Astrocyte (in vitro differentiated cells and primary cell): ENCODE measurements at places on chromosomes 7 and 10. TPM values are rescaled to one million over a fixed set of nuclear protein-coding genes. Genes with fewer than 3 reads are reported as not detected.

Gene UNCX
- not detected in 2 replicates for total RNA-seq

GRCh38 chr10:48470115-48470892 is 134.6 kb downstream of the ARHGAP22 start:
- H3K27me3 ChIP-seq = no peaks in the 10 kb centered on the region
- no peak overlapping the region for H3K27ac ChIP-seq
- H3K4me1 ChIP-seq = peaks cover 12% of the 10 kb centered on the region
- no peak for DNase-seq
- peaks cover 4% of the 10 kb centered on the region for H3K36me3 ChIP-seq

Gene CHAT
- 0.12 and 1.00 TPM in 2 replicates for total RNA-seq

Gene HTR7
- total RNA-seq = 0.72 and 0.89 TPM in 2 replicates

Gene DGKB
- total RNA-seq = 0.24 and 0.39 TPM in 2 replicates

Gene ACSM6
- total RNA-seq = not detected in 2 replicates

- peaks cover 3% of the 10 kb centered on the region for H3K4me1 ChIP-seq
- no peak overlapping the region for H3K27ac ChIP-seq
- H3K27me3 ChIP-seq = no peaks in the 10 kb centered on the region
- no peak for DNase-seq
- H3K4me3 ChIP-seq = no peak overlapping the region
- no peaks in the 10 kb centered on the region for H3K36me3 ChIP-seq
Observed at GRCh38 chr10:112539340-112539739, 92.3 kb downstream of the VTI1A start.

Gene ERVW-1
- 0.19 TPM in 1 of 2 replicates, not detected in the other for total RNA-seq

Gene HIP1
- 14.0 and 15.4 TPM in 2 replicates for total RNA-seq

Gene FANK1
- total RNA-seq = 9.7 and 12.1 TPM in 2 replicates

DNA sequence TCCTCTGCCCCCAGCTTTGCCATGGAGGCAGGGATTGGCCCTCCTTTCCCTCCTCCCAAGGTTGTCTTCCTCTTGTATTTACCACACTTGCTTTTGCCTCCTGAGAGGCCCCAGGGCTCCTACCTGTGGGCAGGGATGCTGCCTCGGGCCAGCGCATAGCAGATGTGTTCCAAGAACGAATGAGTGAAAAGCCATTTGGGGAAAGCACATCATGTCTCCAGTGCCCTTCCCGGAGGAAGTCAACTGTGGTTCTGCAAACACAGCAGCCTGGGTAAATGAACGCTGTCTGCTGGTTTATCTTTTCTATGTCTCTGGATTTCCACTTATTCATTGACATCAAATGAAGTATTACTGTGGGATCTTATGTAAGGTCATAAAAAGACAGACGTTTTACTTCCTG is 161.7 kb downstream of the FANK1 start:
- no peaks in the 10 kb centered on the region for H3K27me3 ChIP-seq
- H3K36me3 ChIP-seq = peaks cover 10% of the 10 kb centered on the region
- H3K4me1 ChIP-seq = peaks cover 46% of the 10 kb centered on the region
- no peak for DNase-seq
- H3K27ac ChIP-seq = peak overlapping the region; percentile 100
- no peak overlapping the region for H3K4me3 ChIP-seq

Gene TMEM26
- 0.18 and 0.31 TPM in 2 replicates for total RNA-seq

DNA sequence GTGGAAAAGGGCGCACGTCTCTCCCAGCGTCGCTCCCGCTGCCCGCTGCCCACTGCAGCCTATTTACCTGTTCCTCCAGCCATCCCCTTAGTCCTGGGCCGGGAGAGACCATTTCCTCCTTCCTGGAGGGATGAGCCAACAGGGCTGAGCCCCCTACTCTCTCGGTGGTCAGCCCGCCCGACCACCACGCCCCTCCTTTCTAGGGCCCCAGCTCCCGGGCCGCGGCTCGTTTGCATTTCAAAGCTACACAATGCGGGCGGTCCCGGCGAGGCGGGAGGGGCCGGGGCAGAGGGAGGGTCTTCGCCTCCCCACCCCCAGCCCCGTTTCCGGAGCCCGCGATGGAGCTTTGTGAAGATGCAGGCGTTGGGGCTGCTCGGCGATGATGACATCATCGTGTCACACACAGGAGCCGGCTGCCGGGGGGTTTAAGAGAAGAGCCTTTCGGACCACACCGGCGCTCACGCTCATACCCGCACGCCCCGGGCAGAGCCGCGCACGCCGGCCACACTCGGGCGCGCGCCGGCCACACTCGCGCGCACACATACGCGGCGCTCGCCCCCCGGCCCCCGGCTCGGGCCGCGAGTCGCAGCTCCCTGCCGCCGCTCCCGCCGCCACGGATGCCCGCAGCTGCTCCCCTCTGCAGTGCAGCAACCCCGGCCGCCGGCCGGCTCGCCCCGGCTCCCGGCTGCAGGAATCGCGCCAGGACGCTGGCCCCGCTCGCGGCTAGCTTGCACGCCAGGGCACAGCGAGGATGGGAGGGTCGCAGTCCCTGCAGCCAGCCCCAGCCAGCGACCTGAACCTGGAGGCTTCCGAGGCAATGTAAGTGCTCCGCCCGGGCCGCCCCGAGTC is 107.7 kb upstream of the BTBD16 start:
- no peak overlapping the region for H3K27ac ChIP-seq
- no peak for DNase-seq
- peaks cover 18% of the 10 kb centered on the region for H3K4me1 ChIP-seq

Gene ABCC2
- 0.31 and 0.59 TPM in 2 replicates for total RNA-seq

GRCh38 chr7:11486271-11486670 is 345.7 kb downstream of the THSD7A start:
- H3K4me3 ChIP-seq = no peak overlapping the region
- no peaks in the 10 kb centered on the region for H3K4me1 ChIP-seq
- H3K27ac ChIP-seq = no peak overlapping the region
- no peaks in the 10 kb centered on the region for H3K36me3 ChIP-seq

- no peaks in the 10 kb centered on the region for H3K27me3 ChIP-seq
- no peaks in the 10 kb centered on the region for H3K36me3 ChIP-seq
- H3K4me1 ChIP-seq = peaks cover 8% of the 10 kb centered on the region
- no peak overlapping the region for H3K4me3 ChIP-seq
- DNase-seq = no peak
- no peak overlapping the region for H3K27ac ChIP-seq
Observed at GRCh38 chr10:48814933-48815332, 124.7 kb downstream of the LRRC18 start.

DNA sequence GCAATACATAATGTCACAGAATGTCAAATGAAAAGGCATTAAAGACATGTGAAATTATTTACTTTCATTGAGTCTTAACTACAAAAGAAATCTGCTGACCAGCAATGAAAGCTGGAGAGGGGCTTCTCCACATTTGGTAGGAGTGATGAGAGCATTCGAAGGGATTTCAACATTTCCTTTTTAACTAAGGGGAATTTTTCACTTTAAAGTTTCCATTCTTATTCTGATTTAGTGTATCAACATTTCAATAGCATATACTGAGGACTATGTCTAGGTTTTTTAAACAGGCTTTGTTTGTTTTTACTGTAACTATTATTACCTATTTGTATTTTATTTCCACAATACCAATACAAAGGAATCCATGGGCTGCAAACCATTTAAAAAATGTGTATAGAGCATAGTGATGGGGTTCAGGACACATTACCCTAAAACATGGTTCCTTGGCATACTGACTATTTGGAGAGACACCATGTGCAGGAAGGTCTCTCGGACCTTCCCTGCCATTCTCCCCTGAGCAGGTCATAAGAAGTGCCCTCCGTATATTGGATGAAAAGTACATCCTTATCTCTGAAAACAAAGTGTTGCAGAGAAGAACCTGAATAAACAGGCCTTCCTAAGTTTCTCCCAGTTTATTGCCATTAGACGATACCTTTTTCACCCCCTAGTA is 278.7 kb downstream of the DOCK4 start:
- H3K4me1 ChIP-seq = peaks cover 9% of the 10 kb centered on the region
- H3K4me3 ChIP-seq = no peak overlapping the region
- peaks cover 3% of the 10 kb centered on the region for H3K27me3 ChIP-seq
- no peaks in the 10 kb centered on the region for H3K36me3 ChIP-seq
- H3K27ac ChIP-seq = no peak overlapping the region
- DNase-seq = no peak

GRCh38 chr10:103793920-103794883 is 61.2 kb downstream of the SH3PXD2A start:
- H3K4me3 ChIP-seq = no peak overlapping the region
- H3K27ac ChIP-seq = no peak overlapping the region
- no peaks in the 10 kb centered on the region for H3K27me3 ChIP-seq
- H3K4me1 ChIP-seq = no peaks in the 10 kb centered on the region
- DNase-seq = no peak

GRCh38 chr10:21159669-21160068 is 262.6 kb upstream of the NEBL start:
- no peak for DNase-seq
- H3K4me1 ChIP-seq = no peaks in the 10 kb centered on the region
- H3K4me3 ChIP-seq = no peak overlapping the region
- H3K27ac ChIP-seq = no peak overlapping the region
- peaks cover 3% of the 10 kb centered on the region for H3K27me3 ChIP-seq

Gene EBLN1
- not detected in 2 replicates for total RNA-seq

Gene SLC18A3
- 1.0 and 4.6 TPM in 2 replicates for total RNA-seq

Gene MMRN2
- 0.27 and 0.46 TPM in 2 replicates for total RNA-seq

Gene NME8
- not detected in 2 replicates for total RNA-seq

Gene ITPRID1
- total RNA-seq = not detected in 2 replicates

GRCh38 chr10:121627876-121628581 is 29.8 kb upstream of the FGFR2 start:
- H3K4me3 ChIP-seq = no peak overlapping the region
- no peak overlapping the region for H3K27ac ChIP-seq
- H3K27me3 ChIP-seq = peaks cover 3% of the 10 kb centered on the region
- DNase-seq = peak; percentile 18
- H3K36me3 ChIP-seq = no peaks in the 10 kb centered on the region

GRCh38 chr10:2944788-2945187 is 122.6 kb upstream of the PFKP start:
- DNase-seq = no peak
- no peak overlapping the region for H3K27ac ChIP-seq
- H3K4me1 ChIP-seq = no peaks in the 10 kb centered on the region
- no peaks in the 10 kb centered on the region for H3K36me3 ChIP-seq
- no peak overlapping the region for H3K4me3 ChIP-seq
- no peaks in the 10 kb centered on the region for H3K27me3 ChIP-seq

Gene C10orf62
- total RNA-seq = not detected in 2 replicates

Gene CYP2C19
- not detected in 2 replicates for total RNA-seq

DNA sequence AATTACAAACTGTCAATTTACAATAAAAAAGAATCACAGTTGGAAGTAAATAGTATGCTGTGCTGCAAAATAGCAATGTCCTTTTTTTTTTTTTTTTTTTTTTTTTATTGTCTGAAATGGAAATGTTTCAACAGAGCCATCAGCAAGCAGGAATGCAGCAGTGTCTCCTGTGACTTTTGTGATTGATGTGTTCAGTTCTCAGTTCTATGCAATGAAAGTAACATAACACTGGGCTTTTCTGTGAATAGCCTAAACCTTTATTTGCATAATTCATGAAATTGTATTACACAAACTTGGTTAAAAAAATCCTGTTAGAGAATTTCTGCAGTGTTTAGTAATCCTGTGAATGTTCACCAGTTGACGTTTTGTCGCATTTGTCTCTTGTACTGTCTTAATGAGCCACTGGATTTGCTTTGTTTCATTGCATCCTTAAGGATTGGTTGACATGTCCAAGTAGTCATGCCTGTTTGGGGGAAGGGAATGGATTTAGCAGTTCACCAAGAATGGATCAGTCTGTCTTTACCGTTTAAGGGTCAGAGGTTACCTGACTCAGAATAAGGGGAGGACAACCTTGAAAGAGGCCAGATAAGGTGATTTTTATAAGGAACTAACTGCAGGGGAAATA is 192.7 kb downstream of the MLLT10 start:
- H3K27ac ChIP-seq = no peak overlapping the region
- peaks cover 30% of the 10 kb centered on the region for H3K4me1 ChIP-seq
- peaks cover 7% of the 10 kb centered on the region for H3K36me3 ChIP-seq
- no peaks in the 10 kb centered on the region for H3K27me3 ChIP-seq
- no peak overlapping the region for H3K4me3 ChIP-seq

GRCh38 chr7:37013771-37014170 is 289.5 kb upstream of the AOAH start:
- no peak for DNase-seq
- no peak overlapping the region for H3K4me3 ChIP-seq
- no peak overlapping the region for H3K27ac ChIP-seq

GRCh38 chr10:100823194-100823593 is 77.8 kb downstream of the PAX2 start:
- no peak for DNase-seq
- no peak overlapping the region for H3K4me3 ChIP-seq
- H3K4me1 ChIP-seq = peaks cover 2% of the 10 kb centered on the region
- H3K27me3 ChIP-seq = peaks cover 70% of the 10 kb centered on the region

GRCh38 chr10:128570319-128570995 is 444.2 kb upstream of the MKI67 start:
- H3K27ac ChIP-seq = no peak overlapping the region
- no peaks in the 10 kb centered on the region for H3K36me3 ChIP-seq
- H3K4me3 ChIP-seq = no peak overlapping the region
- no peaks in the 10 kb centered on the region for H3K27me3 ChIP-seq
- DNase-seq = no peak

Gene C10orf53
- not detected in 2 replicates for total RNA-seq

DNA sequence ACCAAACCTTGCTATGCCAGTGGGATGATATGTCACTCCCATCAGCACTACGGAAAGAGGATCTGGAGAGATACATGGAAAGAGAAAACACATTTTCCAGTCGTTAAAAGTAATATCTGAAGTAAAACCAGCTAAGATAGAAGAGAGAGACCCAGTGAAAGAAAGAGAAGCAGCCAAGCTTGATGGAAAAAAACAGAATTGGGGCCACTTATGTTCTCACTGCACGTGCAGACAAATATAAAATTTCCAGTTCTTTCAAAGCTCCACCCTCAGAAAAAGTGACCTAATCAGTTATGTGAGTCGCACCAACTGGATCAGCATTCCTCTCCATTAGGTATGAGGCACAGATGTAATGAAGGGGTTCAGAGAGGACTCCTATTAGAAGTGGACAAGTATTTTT is 266.1 kb downstream of the MTERF1 start:
- H3K4me1 ChIP-seq = no peaks in the 10 kb centered on the region
- no peak overlapping the region for H3K27ac ChIP-seq
- no peaks in the 10 kb centered on the region for H3K36me3 ChIP-seq
- no peaks in the 10 kb centered on the region for H3K27me3 ChIP-seq
- H3K4me3 ChIP-seq = no peak overlapping the region
- no peak for DNase-seq

- peaks cover 13% of the 10 kb centered on the region for H3K27me3 ChIP-seq
- H3K4me1 ChIP-seq = no peaks in the 10 kb centered on the region
- DNase-seq = no peak
- no peak overlapping the region for H3K4me3 ChIP-seq
Observed at GRCh38 chr7:149787428-149788299, 14.3 kb upstream of the ZNF467 start.

DNA sequence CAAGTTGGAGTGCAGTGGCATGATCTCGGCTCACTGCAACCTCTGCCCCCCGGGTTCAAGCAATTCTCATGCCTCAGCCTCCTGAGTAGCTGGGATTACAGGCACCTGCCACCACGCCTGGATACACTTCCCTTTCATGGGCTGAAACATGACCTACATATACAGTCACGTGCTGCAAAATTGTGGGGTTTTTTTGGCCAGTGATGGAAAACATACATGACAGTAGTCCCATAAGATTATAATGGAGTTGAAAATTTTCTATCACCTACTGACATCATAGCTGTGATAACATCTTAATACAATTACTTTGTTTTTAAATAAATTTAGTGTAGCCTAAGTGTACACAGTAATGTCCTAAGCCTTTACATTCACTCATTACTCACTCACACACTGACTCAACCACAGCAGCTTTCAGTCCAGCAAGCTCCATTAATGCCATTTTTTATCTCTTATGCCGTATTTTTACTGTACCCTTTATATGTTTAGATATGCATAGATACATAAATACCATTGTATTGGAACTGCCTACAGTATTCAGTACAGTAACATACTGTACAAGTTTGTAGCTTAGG is 79.9 kb upstream of the TMEM196 start:
- no peak overlapping the region for H3K4me3 ChIP-seq
- no peaks in the 10 kb centered on the region for H3K27me3 ChIP-seq
- no peaks in the 10 kb centered on the region for H3K4me1 ChIP-seq
- DNase-seq = no peak
- no peak overlapping the region for H3K27ac ChIP-seq

Gene SPDYE2B
- not detected in 2 replicates for total RNA-seq

Gene SOSTDC1
- total RNA-seq = 0.14 and 0.23 TPM in 2 replicates
